ENCODE measurements at places on chromosomes 4 and X.

DNA sequence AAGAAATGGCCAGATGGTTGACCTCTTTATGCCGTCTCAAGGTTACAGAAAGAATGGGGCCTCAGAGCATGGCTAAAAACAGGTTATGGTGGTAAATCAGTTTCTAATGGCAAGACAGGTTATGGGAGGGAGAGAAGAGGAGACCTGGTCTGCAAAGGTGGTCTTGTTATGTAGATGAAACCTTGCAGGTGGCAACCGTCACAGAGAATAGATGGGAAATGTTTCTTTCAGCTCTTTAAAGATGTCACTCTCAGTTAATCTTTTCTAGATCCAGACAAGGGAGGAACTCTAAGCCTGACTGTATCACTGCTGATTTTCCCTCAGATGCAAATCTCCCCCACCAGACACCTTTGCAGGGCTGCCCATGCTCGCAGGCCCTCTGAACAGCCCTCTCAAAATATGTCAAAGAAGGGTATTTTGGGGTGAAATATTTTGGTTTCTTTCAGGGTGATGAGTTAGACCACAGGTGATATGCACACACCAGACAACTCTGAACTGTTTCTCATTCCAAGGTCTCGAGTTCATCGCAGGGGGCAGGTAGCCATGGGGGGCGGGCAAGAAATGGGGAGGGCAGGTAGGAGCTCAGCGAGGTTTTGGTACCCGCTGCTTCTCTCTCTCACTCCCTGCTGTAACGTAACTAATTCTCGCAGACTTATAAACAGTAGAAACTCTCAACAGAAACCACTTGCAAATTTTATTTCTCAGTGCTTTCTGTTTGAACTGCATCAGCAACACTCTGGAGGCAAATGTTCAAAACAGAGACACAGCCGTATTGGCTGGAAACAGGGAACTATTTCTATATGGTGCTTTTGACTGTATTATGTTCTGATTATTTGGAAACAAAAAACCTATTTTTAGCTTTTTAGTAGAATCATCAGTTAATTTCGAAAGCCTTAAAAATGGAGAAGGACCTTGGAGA is 32.4 kb downstream of the CASP3 start:
- DNase-seq = peak; percentile 79

DNA sequence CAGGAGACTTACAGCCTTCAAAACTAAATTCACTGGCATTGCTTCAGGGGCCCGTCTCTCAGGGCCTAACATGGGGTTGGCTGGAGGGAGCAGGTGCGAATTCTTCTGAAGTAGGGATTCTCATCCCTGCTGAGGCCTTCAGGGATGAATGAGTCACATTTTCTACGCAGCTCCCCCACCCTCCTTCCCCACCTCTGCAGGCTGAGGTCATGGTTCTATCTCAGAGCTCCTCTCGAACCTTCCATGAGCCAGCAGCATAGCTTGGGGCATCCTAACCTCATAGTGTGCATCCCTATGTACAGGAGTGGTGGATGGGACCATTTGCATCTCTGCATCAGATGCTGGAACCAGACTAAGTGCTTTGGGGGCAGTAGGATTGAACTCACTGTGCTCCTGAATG is 309.2 kb downstream of the EVC2 start:
- DNase-seq = no peak

DNA sequence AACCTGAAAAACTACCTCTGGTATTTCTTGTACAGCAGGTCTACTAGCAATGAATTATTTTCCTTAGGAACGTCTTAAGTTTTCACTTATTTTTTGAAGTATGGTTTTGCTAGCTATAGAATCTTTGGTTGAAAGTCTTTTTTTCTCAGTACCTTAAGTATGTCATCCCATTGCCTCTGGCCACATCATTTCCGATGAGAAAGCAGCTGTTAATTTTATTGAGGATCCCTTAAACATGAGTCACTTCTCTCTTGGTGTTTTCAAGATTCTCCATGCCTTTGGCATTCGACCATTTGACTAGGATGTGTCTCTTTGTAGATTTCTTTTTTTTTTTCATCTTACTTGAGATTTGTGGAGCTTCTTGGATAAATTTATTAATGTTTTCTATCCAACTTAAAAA is 803.8 kb upstream of the AMOT start:
- no peak for DNase-seq

DNA sequence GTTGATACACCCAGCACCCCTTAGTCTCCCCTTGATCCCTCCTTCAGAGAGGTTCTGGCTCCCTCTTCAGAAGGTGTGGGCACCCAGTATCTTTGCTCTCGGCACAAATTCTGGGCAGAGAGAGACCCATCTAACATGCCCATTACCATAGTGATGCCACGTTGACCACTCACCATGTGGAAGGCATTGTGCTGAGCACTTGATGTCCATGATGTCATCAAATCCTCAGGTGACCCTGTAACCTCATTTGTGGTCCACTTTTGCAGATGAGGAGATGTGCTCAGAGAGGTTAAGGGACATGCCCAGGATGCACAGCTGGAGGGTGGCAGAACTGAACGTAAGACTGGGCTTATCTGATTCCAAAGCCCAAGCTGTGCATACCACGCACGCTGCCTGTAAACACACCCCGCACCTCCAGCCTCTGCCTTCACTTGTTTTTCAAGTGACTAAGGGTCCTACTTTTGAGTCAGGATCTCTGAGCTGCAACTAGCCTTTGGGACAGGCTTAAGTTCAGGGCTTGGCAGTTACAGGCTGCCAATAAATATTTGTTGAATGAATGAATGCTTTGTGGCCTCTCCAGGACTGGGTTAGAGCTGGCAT is 55.2 kb downstream of the HTRA3 start:
- no peak for DNase-seq

- no peak for DNase-seq
Measured at GRCh38 chrX:133911825-133912495, 73.4 kb downstream of the GPC3 start.

GRCh38 chr4:22514481-22514880 is 1.4 kb downstream of the ADGRA3 start:
- DNase-seq = no peak

DNA sequence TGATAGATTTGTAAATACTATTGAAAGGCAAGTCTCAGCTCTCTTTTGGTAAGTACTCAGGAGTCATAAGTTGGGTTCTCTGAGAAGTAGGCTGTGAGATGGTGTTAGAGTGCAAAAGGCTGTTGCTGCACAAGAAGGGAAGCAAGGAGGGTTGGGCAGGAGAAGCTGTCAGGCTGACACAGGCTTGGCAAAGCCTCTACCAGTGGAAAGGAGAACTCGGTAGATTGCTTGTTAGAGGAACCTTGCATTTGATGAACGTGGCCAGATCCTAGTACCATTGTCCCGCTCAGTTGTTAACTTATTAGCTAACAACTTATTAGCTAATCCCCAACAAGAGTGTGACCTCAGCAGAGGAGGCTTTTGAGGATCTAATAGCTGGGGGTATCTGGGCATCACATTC is 449.3 kb upstream of the BOD1L1 start:
- no peak for DNase-seq

GRCh38 chr4:145887241-145887991 is 51.2 kb downstream of the ZNF827 start:
- peak; percentile 50 for DNase-seq

- no peak for DNase-seq
Measured at GRCh38 chr4:99893839-99894160, 427 bp downstream of the LAMTOR3 start.

DNA sequence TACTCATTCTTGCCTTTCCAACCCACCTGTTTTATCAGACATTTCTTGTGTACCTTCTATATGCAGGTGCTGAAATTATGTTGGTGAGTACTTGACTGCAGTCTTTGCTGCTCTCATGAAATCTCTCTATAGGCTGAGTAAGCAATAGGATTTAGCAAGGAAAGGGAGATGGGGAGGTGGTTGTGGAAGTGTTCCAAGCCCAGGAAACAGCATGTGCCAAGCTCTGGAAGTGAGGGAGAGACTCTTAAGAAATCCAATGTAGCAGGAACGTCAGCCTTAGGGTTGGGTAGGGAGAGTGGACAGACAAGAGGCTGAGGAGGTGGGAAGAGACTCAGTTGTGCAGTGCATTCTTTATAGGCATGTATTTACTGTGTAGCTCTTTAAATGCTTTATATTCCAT is 5.6 kb downstream of the SEPTIN11 start:
- no peak for DNase-seq

- no peak for DNase-seq
Measured at GRCh38 chr4:7041801-7042502, 1.2 kb upstream of the TADA2B start.

DNA sequence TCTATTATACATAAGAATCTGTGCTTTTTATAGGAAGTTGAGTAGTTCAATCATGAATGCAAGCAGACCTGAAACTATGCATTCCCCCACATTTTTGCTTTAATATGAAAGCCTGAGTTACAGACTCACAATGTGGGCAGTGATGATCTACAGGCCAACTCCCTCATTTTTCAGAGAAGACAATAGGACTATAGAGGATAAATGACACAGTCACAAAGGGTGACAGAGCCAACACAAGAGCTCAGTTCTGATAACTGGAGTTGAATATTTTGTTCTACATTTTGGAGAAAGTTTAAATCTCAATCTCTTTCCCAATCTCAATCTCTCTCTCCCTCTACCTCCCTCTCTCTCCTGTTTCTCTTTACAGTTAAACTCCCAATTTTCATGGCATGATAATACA is 27.0 kb downstream of the MBNL3 start:
- DNase-seq = no peak

DNA sequence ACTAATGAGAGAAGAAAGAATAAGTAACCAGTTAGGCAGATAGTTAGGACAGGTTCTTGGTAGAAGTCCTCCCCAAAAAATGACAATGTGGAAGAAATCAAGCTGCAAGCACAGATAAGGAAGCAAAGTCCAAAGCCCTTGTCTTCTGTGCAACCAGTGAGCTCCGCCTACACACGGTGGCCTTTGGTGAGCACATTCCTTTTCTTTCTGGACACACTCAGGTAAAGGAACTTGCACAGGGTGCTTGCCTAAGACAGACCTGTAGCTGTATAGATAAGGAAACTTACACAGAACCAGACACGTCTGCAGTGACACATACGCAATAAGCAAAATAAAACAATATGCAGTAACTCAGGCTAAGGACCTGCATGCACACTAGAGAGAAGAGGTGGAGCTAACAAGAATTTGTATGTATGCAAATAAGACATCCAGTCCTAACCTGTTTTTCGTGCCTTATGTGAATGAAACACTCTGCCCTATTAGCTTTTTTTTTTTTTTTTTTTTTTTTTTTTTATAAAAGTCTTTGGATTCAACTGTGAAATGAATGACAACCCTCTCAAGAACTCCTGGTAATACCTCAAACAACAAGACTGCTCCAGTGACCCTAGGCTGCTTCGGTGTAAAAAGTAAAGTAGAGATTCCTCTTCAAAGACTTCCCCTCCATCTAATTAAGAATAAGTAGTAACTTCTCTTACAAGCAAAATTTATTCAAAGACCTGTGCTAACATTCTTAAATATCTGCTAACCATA is 48.8 kb downstream of the UGT2B10 start:
- DNase-seq = no peak

GRCh38 chr4:140308366-140309123 is 64.9 kb upstream of the SCOC start:
- no peak for DNase-seq

- DNase-seq = no peak
Measured at GRCh38 chr4:1712216-1713002, at the start of gene SLBP. TSS of gene SLBP (minus strand) at chr4:1712319. CDS start at chr4:1712188, 131 bp downstream.

DNA sequence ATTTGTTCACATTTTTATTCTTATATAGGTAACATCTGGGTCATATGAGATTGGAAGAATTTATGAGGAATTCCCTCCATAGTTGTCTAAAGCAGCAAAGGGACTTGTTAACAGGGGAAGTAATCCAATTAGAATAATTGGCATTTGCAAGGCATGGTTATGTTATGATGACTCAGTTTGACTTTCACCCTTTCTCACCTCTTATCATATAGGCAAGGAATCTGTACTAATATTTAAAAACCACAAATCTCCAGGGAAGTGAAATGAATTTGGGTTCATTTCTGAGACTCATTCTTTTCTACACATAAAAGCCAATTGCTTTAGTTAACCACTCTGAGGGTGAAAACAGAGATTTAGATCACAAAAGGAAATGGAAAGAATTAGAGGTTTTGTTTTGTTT is 281.5 kb upstream of the DKK2 start:
- no peak for DNase-seq

DNA sequence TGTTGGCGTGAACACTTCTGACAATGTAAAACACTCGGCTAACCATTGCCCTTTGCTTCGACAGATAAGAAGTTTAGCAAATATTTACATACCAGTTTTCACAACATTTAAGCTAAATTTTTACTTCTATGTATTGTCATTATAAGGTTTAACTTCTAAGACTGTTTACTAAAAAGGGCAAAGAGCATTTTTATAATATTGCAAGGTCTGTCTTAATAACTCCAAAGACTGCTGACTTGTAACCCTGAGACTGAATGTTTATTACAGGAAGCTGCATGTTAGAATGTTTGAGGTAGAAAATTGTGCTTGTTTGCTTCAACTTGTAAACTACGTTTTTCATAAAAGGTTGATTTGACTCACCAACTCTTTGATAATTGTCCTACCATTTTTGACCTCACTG is 213.2 kb upstream of the RPS6KA3 start:
- no peak for DNase-seq

- no peak for DNase-seq
Measured at GRCh38 chr4:177356206-177356605, 46.5 kb downstream of the NEIL3 start.

DNA sequence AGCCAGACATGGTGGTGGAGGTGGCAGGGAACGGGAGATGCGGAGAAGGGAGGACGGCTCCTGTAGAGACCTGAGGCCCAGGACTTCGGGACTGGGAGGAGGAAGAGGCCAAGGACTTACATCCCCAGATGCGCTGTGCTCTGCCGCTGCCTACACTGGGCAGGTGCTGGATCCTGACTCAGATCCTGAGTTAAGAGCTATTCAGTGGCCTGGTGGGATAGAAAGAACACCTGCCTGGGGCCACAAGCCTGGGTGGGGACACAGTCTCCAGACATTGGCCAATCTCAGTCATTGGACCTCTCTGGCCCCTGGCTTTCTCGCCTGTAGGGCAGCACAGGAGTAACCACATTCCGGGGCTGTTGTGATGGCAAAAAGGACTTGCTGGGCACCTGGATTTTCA is 10.9 kb upstream of the MSX1 start:
- DNase-seq = no peak

- no peak for DNase-seq
Measured at GRCh38 chr4:184934961-184935360, 83.3 kb upstream of the HELT start.

- DNase-seq = no peak
Measured at GRCh38 chr4:141098163-141098562, 35.1 kb downstream of the RNF150 start.
